ENCODE measurements at places on chromosomes 7 and 10. TPM values are rescaled to one million over a fixed set of nuclear protein-coding genes. Genes with fewer than 3 reads are reported as not detected.

ANXA8 gene
- polyA plus RNA-seq, result 2.4 TPM

AGBL3 gene
- polyA plus RNA-seq, result 15.3 TPM

CFAP70 gene
- polyA plus RNA-seq, result 19.3 TPM

ZCWPW1 gene
- polyA plus RNA-seq, result 7.0 TPM

DNA sequence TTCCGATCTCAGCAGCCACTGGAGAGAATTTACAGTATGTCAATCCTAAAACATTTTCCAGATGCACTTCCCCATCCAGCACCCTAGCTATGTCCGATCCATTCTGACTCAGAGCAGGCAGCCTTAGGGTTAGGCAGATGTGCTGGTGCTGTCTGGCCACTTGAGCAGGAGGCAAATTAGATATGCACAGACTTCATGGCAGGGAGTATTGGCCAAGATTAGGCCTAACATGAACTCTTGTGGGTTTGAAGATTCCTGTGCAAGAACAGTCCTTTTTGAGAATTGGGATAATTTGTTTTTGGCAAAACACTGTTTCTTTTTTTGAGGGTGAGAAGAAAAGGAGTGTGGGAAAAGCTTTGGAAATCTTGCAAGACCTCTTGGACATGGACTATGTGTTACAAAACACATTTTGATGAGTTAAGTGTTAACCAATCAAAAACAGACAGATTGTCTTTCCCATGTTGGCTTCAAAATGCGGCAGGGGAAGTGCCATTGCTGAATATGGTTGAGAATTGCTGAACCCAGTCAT lies 218.6 kb upstream of the INHBA start:
- no peak for DNase-seq

Measured in left lung (tissue), 14 donors.